ENCODE measurements at places on chromosomes 5 and 9. TPM values are rescaled to one million over a fixed set of nuclear protein-coding genes. Genes with fewer than 3 reads are reported as not detected.

DNA sequence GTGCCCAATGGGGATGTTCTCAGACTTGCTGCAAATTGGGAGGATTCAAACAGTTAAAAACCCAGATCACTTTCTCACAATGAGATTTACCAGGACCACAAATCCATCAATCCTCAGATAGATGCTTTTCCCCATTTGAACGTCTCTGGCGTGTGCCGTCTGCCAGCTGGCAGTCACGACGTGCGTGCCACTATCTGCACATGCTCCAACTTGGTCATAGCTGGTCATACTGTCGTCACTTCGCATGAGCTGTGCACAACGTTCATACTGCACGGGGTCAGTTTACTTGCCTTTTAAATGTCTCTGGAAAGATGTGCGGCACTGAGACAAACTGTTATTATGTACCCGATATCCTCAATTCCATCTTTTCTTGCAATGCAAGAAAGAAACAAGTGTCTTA lies 118.3 kb upstream of the RAPGEF1 start:
- no peak overlapping the region for H3K4me3 ChIP-seq
- no peak for DNase-seq
- peaks cover 12% of the 10 kb centered on the region for H3K4me1 ChIP-seq
- H3K27me3 ChIP-seq: peaks cover 7% of the 10 kb centered on the region

DBH gene
- not detected for total RNA-seq

DNA sequence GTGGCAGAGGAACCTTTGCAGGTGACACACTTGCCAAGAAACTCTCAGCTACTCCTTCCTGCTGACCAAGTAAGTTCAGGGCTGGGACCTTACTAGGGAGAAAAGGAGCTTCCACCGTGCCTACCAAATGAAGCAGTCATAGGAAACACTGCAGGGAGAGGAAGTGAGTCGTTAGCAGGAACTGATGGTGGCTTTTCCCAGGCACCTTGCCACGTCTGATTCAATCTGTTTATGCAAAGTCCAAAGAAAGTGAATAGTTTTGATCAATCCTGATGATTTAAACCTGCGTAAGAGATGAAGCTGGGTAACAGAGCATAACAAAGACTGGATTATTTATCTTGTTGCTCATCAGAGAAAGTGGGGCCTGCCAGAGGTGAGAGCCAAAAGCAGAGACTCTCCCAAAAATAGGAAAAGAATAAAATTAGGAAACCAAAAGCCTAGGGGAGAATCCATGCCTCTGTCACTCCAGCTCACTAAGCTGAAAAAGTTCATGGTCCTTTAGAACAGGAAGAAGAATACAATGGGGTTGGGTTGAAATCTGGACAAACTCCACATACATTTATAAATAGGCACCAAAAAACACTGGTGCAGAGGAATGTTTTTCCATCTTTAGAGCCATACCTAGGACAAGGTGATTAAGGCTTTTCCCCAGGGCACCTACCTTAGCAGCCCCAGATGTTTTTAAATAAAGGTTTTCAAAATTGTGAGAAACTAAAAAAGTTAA lies 9.3 kb upstream of the PFDN1 start:
- no peaks in the 10 kb centered on the region for H3K36me3 ChIP-seq
- H3K4me3 ChIP-seq: no peak overlapping the region
- peak overlapping the region; percentile 80 for H3K27ac ChIP-seq

IRX2 gene
- 0.18 TPM for total RNA-seq

GRCh38 chr9:94014920-94015319 lies 59.8 kb upstream of the BARX1 start:
- H3K36me3 ChIP-seq: no peaks in the 10 kb centered on the region
- no peak overlapping the region for H3K27ac ChIP-seq
- peaks cover 3% of the 10 kb centered on the region for H3K4me1 ChIP-seq
- no peak overlapping the region for H3K4me3 ChIP-seq
- peak; percentile 39 for DNase-seq
- H3K27me3 ChIP-seq: no peaks in the 10 kb centered on the region

ABLIM3 gene
- 33.2 TPM for total RNA-seq

ATOSB gene
- total RNA-seq: 6.4 TPM

- H3K4me1 ChIP-seq: no peaks in the 10 kb centered on the region
- peaks cover 7% of the 10 kb centered on the region for H3K27me3 ChIP-seq
- no peak overlapping the region for H3K4me3 ChIP-seq
- no peaks in the 10 kb centered on the region for H3K36me3 ChIP-seq
- no peak overlapping the region for H3K27ac ChIP-seq
Measured at GRCh38 chr9:117644133-117644931, 59.9 kb upstream of the TLR4 start.

DNA sequence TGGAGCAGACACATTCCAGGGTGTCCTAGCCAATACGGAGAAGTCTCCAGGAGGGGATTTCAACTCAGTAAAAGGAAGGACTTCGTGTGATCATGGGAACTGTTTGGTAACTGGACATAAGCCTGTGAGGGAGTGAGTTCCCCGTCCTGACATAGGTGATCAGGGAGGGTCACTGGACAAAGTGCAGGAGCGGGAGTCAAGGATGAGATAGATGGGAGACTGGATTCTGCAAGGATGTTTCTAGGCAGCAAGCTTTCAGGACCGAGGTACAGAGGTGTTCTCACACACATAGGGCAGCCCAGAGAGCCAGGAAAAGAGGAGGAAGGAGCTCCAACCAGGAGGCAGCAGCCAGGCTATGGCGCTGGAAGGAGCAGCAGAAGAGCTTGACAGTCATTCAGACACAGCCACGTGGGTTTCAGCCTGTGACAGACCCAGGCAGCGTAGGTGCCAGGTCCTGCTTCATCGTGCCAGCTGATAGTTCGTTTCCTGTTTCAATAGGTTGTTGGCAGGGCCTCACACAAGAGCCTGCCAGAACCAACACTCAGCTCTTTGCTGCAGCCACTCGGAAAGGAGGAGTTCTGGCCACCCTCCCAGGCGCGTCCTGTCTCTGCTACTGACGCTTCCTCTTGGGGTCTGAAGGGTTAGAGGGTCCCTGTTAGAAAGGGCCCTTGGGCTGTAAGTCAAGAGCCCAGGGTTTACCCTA lies 84.1 kb downstream of the AMBP start:
- peak; percentile 90 for DNase-seq
- peaks cover 19% of the 10 kb centered on the region for H3K36me3 ChIP-seq
- H3K27ac ChIP-seq: peak overlapping the region; percentile 18
- no peak overlapping the region for H3K4me3 ChIP-seq
- peaks cover 83% of the 10 kb centered on the region for H3K4me1 ChIP-seq

CNOT8 gene
- total RNA-seq: 39.2 TPM

DNA sequence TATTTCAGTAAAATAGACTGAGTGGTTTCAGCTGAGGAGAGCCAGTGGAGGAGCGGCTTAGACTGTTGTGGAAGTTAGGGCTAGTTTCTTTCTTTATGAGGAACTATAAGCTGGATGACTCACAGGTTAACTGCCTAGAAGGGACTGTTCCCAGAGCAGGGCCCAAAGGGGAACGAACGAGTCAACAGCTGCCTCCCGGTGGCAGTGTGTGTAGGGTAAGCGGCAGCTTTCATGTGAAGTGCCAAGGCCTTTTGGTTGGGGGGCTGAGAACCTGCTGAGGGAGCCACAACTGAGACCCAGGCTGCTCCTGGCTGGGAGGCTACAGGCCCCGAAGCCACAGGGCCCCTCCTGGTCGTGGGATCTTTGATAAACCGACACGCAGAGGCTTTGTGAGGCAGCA lies 7.0 kb downstream of the SQSTM1 start:
- peak; percentile 39 for DNase-seq
- no peak overlapping the region for H3K4me3 ChIP-seq
- peaks cover 2% of the 10 kb centered on the region for H3K4me1 ChIP-seq
- peak overlapping the region; percentile 7 for H3K27ac ChIP-seq
- no peaks in the 10 kb centered on the region for H3K27me3 ChIP-seq
- H3K36me3 ChIP-seq: peaks cover 83% of the 10 kb centered on the region

TPRN gene
- total RNA-seq: 4.6 TPM

NR3C1 gene
- 73.7 TPM for total RNA-seq

- H3K27me3 ChIP-seq: no peaks in the 10 kb centered on the region
- H3K36me3 ChIP-seq: peaks cover 13% of the 10 kb centered on the region
- no peak overlapping the region for H3K4me3 ChIP-seq
- no peak overlapping the region for H3K27ac ChIP-seq
- no peak for DNase-seq
Measured at GRCh38 chr9:32401488-32401887, 17.0 kb downstream of the ACO1 start.

- peaks cover 14% of the 10 kb centered on the region for H3K4me1 ChIP-seq
- H3K36me3 ChIP-seq: no peaks in the 10 kb centered on the region
- no peaks in the 10 kb centered on the region for H3K27me3 ChIP-seq
Measured at GRCh38 chr9:20312732-20313131, 309.6 kb downstream of the MLLT3 start.
